Skin of body (tissue), 3 donors: ENCODE measurements at places on chromosomes 13 and 19. TPM values are rescaled to one million over a fixed set of nuclear protein-coding genes. Genes with fewer than 3 reads are reported as not detected.

DNA sequence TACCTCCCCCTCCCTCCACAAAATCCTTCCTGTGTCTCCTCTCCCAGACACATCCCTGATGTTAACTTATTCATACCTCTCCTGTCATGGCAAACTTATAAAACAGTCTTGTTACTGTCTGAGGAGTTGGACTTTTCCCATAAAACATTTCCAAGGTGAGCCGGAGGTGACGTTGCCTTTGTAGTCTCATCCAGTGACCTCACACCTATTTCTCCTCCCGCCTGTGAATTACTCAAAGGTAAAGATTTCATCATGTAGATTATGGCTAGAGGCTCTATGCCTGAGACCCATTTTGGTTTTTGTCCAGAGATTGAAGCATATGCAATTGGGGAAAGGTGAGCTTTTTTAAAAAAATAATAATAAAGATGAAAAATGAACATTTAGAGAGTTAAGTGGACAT, 529.0 kb downstream of the MYO16 start:
- DNase-seq = no peak

GRCh38 chr13:42594481-42595252, 20.7 kb downstream of the TNFSF11 start:
- peak; percentile 29 for DNase-seq

DNA sequence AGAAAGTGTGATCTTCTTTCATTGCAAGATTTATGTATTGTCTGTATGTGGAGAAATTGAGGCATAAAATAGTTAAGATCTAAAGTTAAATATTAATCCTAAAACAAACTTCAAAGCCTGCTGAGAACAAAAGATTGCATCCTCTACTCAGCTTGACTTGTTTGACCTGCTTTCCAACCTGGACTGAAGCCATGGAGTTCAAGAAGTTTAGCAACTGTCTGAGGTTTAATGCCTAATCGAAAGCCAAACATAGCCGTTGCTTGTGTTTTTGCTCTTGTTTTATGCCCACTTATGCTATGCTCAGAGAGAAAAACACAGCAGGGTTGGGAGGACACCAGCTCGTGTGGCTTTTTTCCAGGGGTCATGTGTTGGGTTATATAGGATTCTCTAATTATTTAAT, 135.6 kb downstream of the NUFIP1 start:
- no peak for DNase-seq

- no peak for DNase-seq
Observed at GRCh38 chr13:94249512-94249911, 230.0 kb downstream of the DCT start.

GRCh38 chr13:26222520-26223046, 469 bp upstream of the RNF6 start:
- no peak for DNase-seq

- no peak for DNase-seq
Observed at GRCh38 chr19:46825731-46826055, 25.0 kb downstream of the AP2S1 start.

- DNase-seq = no peak
Observed at GRCh38 chr19:35973487-35973886, 21.5 kb upstream of the SDHAF1 start.

- no peak for DNase-seq
Observed at GRCh38 chr19:17331045-17331558, 3.6 kb downstream of the ANO8 start.

DNA sequence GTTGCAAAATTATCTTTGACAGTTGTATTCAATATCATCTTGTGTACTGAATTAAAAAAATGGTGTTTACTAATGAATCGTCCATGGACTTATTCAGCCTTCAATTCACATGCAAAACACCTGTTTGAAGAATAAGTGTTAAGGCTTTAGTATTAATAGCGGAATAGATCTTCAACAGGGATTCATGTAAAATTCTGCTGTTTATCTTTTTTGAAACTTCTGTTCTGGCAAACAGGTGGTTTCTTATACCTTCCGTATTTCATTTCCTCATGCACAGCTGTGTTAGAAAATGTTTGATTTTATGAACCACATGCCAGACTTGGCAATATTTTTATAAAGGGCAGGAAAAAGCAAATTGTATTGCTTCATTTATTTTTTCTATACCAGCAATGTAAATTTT, 255.7 kb downstream of the DACH1 start:
- DNase-seq = no peak

DNA sequence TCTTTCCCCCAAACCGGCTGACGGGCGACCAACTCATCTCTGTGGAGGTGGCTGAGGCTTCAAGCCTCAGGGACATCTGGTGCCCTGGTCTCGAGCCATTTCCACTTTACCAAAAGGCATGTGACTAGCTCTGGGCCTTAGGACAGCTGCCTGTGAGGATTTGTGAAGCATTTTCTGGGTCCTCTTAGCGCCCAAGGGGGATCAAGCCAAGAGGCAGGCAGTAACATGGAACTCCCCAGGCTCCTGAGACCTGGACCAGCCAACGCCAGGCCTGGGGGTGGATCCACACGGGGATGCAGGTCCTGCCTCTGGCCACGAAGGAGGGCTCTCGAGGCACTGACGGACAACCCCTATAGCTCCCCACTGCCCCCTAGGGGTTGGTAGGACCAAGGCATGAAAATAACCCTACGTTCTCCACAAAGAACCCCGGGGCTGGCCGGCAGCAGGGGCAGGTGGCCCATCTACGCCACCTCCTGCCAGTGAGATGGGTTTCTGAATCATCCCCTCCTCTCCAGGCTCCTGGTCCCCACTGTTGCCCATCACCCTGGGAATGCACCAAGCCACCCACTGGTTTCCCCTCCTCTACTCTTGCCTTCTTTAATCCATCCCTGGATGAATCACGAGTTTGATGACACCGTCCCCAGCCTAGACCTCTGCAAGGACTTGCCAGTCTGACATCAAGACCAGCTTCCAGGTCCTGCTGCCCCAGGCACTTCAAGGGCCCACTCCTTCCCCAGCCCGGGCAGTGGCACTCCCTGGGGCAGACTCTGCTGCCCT, 7.0 kb upstream of the MYDGF start:
- DNase-seq = no peak

GRCh38 chr19:15532779-15533521, 24.6 kb downstream of the CYP4F22 start:
- DNase-seq = no peak

DNA sequence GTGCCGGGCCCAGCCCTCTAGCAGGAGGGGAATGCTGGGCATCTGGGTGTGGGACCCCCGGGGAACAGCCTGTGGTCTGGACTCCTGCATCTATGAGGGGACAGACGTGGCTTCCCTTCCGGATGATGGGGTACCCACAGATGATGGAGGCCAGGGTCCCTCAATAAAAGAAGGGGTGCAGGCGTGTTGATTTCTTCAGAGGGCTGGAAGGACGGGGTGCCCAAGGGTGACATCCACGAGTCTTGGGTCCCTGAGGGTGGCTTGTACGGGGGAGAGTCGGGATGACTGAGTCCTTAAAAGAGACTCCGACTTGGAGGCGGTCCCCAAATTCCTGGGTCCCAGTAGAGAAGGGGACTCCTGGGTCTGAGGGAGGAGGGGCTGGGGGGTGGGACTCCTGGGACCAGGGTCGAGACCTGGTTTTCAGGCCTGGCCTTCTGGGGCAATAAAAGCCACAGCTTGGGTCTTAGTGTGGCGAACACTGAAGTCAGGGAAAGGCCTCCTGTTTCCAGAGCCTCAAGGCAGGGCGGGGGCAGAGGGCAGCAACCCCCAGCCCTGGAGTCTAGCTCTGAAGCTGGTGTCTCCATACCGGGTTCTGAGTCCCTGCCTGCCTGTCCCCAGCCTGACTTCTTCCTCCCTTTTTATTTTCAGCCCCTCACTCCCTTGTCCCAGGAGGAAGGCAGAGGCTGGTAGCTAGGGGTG, 459 bp upstream of the GRIN2D start:
- no peak for DNase-seq

- no peak for DNase-seq
Observed at GRCh38 chr13:77865622-77866021, 53.0 kb downstream of the EDNRB start.

DNA sequence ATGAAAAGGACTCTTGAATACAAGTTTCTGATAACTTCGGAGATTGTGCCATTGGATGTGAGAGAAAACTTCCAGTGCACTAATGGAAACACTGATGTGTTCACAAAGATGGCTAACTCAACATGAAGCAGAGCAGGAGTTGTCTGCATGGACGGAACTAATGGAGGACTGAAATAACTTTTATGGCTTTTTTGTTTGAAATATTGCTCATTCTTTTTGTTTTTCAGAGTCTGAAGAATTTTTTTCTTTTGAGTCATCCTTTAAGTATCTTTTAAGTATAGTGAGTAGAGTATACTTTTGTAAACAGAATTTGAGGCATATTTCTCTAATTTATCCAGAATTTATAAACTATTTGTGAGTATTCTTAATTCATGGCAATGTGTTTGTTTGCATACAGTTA, 25.7 kb downstream of the CRYL1 start:
- DNase-seq = no peak

GRCh38 chr13:108734676-108735075, 105.3 kb downstream of the MYO16 start:
- DNase-seq = no peak

DNA sequence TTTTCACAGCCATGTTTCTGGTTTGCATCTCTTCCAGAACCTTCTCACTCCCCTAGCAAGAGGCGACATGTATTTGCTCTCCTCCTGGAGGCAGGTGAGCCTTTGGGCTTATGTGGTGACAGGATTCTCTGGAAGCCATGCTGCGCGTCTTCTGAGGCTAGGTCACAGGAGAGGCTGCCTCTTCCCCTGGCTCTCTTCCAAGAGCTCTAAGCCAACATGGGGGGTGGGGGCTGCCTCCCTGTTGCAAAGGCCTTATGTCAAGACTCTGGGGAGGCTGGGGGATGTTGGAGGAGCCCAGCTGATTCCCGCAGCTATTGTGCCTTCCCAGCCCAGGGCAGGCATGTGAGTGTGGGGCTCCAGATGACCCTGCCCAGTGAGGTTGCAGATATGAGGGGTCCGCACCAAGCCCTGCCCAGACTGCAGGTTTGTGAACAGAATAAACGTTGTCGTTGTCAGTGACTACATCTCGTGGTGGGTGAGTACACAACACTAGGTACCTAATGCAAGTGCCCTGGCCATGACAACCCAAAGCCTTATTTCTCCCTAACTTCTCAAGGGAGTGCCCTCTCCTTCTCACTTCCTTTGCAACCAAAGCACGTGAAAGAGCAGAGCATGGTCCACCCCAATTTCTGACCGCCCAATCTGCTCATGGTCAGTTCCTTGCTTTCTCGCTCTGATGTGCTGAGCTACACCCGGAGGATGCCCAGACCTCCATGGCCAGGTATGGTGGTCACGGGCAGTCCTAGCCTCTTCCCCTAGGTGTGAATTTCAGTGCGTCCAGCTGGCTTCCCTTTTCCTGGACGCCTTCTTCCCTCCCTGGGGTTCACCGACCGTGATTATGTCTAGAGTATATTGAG, 44.9 kb downstream of the TEX29 start:
- no peak for DNase-seq

- DNase-seq = no peak
Observed at GRCh38 chr13:45295536-45295935, 45.4 kb downstream of the TPT1 start.

DNA sequence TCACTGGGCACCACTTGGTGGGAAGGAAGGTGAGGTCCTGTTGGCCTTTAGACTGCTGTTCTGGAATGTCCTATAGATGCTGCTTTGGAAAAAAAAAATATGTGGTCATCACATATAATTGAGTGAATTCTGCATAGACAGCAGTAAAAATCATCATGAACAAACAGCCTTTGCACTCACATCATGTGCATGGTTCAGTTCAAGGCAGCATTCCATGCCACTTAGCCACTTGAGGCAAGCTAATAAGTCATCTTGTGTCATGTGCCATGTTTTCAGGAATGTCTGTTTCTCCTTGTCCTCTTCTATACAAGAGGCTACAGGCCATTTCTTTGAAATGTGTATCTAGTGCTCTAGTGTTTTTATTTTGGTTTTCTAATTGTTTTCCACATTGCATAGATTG, 43.9 kb upstream of the TSC22D1 start:
- DNase-seq = no peak

- no peak for DNase-seq
Observed at GRCh38 chr13:49694446-49694845, 3.2 kb upstream of the EBPL start.

DNA sequence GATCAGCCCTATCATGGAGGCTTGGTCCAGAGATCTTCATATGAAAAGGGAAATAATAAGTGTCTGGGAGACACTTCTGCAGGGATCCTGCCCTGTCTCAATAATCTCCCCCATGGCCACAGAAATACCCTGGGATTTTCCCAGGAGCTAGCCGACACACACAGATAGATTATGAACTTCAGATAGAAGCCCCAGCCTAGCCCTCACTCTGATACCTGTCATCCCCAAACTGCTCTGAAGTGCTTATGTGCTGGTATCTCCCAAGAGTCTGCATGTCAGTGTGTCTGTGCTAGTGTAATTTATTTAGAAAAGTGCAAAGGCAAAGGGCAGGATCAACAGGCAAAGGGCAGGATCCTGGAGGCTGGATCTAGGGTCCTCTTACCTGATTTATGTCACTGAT, 38.7 kb upstream of the ZNF766 start:
- DNase-seq = no peak

GRCh38 chr19:12997179-12997966, 2.1 kb downstream of the NFIX start:
- DNase-seq = no peak

DNA sequence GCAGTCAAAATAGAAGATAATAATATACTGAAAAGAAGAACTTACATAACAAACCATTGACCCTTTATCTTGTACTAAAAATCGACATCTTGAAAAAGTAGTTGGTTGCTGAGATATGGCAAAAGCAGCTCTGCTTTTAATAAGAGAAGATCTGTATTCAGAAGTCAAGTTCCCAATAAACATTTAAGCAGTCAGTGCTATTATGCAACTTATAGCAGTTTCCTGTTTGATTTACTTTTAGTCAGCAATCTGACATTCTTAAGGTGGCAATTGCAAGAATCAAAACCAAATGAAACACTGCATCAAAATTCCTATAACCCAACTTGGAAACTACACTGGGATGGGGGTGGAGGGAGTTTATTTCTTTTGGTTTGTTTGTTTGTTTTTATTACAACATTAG, 165.5 kb downstream of the TBC1D4 start:
- no peak for DNase-seq

- DNase-seq = no peak
Observed at GRCh38 chr19:51503896-51504295, 2.3 kb upstream of the SIGLEC12 start.

- no peak for DNase-seq
Observed at GRCh38 chr13:20271441-20271840, 39.3 kb upstream of the GJB6 start.

GRCh38 chr19:38742296-38742695, 2.0 kb downstream of the CAPN12 start:
- DNase-seq = no peak

TMEM59L gene
- 1.8 TPM for total RNA-seq

APOC1 gene
- 44.6 TPM for total RNA-seq

LRRC63 gene
- 0.10 TPM for total RNA-seq

NFILZ gene
- not detected for total RNA-seq

VSIG10L gene
- total RNA-seq = 2.3 TPM

ZNF85 gene
- 14.7 TPM for total RNA-seq

SRRM5 gene
- not detected for total RNA-seq

KCNN4 gene
- total RNA-seq = 3.5 TPM

KLC3 gene
- 26.0 TPM for total RNA-seq

KLHL1 gene
- total RNA-seq = 0.10 TPM

VRK3 gene
- total RNA-seq = 15.2 TPM

KLK14 gene
- 9.5 TPM for total RNA-seq
